ENCODE measurements at places on chromosomes 6 and 20. TPM values are rescaled to one million over a fixed set of nuclear protein-coding genes. Genes with fewer than 3 reads are reported as not detected.

The RBPJL gene
- not detected for total RNA-seq

The OR2H2 gene
- not detected for total RNA-seq

The PI3 gene
- not detected for total RNA-seq

- no peak overlapping the region for H3K27ac ChIP-seq
- no peak overlapping the region for H3K4me3 ChIP-seq
- DNase-seq = no peak
- H3K27me3 ChIP-seq = no peaks in the 10 kb centered on the region
- H3K4me1 ChIP-seq = no peaks in the 10 kb centered on the region
These were observed 159.7 kb upstream of the KCNG1 start for GRCh38 chr20:51182571-51182970.

The EDN3 gene
- 12.9 TPM for total RNA-seq

Data from esophagus muscularis mucosa (tissue), 4 donors.